ENCODE measurements at places on chromosomes 6 and 20.

- no peak for DNase-seq
These were observed 308.9 kb upstream of the JAG1 start for GRCh38 chr20:10982692-10983091.

GRCh38 chr6:139198529-139199288 lies 63.8 kb downstream of the HECA start:
- DNase-seq, result no peak

DNA sequence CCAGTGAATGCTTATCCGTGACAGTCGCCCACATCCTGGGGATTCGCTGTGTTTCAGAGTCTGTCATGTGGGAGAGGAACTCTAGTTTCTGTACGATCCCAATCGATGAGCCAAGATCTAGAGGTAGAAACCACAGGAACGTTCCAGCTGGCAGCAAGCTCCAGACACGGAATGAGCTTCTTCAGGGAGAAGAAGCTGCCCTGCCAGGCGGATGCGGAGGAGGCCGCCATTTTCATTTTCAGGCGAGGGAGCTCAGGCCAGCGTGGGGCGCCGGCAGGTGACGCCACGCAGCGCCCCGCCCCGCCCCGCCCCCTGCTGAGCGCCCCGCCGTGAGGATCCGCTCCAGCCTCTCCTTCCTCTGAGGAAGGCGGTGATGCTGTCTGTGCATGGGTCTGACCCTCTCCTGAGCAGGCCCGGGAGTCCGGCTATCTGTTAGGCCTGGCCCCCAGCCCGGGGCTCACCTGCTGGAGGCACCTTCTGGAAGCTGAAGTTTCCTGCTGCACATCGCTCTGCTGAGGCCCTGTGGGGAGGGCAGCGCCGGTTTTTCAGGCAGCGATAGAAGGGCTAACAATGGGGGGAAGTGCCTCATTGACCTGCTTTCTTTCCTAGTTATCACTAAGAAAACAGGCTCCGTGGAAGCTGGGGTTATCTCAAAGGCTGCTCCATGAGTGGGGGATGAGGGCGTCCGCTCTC lies 147.5 kb downstream of the ERMARD start:
- DNase-seq, result no peak

DNA sequence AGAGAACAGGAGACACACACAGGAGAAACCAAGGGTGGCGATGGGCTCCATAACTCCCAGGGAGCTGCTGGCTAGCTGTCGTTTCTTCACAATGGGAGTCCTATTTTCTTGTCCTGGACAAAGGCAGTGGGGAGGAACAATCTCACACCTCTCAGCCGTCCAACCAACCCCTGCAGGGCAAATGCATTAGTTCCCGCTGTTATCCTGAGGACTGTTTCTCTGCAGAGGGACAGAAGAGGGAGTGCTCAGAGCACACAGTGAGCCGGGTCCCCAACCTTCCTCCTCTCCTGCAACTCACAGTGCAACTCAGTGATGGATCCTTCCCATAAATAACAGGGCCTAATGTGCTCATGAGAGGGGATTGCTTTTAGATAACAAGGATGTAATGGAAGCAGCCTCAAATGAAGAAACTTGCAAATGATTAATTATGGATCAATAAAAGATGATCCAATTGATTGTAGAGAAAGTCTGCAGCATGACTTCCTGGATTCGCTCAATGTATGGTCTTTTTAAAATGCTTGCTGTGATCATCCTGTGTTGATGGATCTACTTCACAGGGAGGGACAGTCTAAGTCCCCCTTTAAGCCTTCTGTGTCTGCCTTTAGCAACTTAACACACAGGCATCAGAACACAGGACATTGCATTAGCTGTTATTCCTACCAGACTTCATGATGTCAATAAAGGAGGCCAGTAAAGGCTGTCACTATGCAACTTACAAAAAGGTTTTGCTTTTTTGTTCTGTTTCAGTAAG lies 453.4 kb upstream of the AGPAT4 start:
- DNase-seq, result no peak

DNA sequence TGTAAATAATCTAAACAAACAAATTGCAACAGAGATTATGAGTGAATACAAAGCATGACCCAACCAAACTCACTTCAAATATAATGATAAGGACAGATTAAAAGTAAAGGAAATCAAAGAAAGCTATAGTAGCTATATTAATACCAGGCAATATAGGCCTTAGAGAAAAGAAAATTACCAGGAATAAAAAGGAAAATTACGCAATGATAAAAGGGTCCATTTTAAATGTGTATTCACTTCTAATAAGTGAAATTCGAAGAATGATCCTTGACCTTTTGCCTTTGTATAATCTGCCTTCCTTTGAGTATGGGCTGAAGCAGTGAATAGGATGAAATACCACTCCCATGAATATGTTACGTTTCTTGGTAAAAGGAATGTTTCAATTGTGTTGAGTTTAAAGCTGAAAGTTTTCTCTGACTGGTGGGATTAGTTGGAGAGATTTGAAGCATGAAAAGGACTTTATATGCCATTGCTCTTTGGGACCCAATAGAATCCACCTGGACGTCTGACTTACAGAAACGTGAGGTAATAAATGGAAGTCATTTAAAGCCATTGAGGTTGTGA lies 91.9 kb upstream of the HMGCLL1 start:
- DNase-seq, result no peak

Measured in effector memory CD8-positive, alpha-beta T cell (primary cell).